ENCODE measurements at places on chromosomes 13 and 19. TPM values are rescaled to one million over a fixed set of nuclear protein-coding genes. Genes with fewer than 3 reads are reported as not detected.
A peak's percentile ranks its signal among the peaks of the same experiment; 100 is the strongest.

The KLF1 gene
- not detected for polyA plus RNA-seq

The PSG1 gene
- polyA plus RNA-seq = 0.19 TPM

The MYPOP gene
- 5.1 TPM for polyA plus RNA-seq

The F10 gene
- polyA plus RNA-seq = 12.5 TPM

The ZNF208 gene
- polyA plus RNA-seq = not detected

GRCh38 chr13:42153199-42154113 is 105.0 kb downstream of the DGKH start:
- DNase-seq = no peak
- H3K27me3 ChIP-seq = no peaks in the 10 kb centered on the region
- peaks cover 15% of the 10 kb centered on the region for H3K4me1 ChIP-seq
- no peak overlapping the region for H3K4me3 ChIP-seq
- no peak overlapping the region for H3K27ac ChIP-seq

GRCh38 chr13:40996426-40997092 is 22.6 kb downstream of the ELF1 start:
- DNase-seq = no peak
- no peak overlapping the region for H3K4me3 ChIP-seq
- H3K36me3 ChIP-seq = no peaks in the 10 kb centered on the region
- no peaks in the 10 kb centered on the region for H3K27me3 ChIP-seq

GRCh38 chr19:6209233-6209632 is 70.5 kb downstream of the MLLT1 start:
- no peaks in the 10 kb centered on the region for H3K4me1 ChIP-seq
- no peak for DNase-seq
- no peaks in the 10 kb centered on the region for H3K27me3 ChIP-seq
- H3K4me3 ChIP-seq = no peak overlapping the region
- no peak overlapping the region for H3K27ac ChIP-seq
- no peaks in the 10 kb centered on the region for H3K36me3 ChIP-seq

DNA sequence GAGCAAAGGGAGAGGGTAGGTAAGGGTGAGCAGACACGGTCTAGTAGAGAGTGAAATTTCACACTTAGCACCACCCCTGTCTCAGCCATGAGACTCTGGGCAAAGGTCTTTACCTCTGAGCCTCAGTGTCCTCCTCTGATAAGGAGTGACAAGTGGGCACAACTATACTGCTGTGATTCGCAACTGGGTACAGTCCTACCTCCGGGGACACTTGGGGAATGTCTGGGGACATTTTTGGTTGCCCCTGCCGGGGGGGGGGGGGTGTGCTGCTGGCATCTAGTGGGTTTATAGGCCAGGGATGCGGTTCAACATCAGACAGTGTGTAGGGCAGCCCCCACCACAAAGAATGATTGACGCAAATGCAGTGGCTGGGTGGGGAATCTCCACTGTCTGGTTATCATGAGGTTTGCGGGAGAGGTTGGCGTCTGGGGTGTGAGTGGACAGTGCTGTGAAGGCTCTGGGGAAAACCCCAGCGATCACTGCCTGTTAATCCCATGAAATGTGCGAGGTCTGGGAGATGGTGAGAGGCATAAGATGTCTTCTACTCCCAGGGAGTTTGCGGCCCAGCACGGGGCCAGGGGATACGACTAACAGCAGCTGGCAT is 4.3 kb downstream of the NACC1 start:
- H3K27me3 ChIP-seq = no peaks in the 10 kb centered on the region
- H3K27ac ChIP-seq = no peak overlapping the region
- no peak overlapping the region for H3K4me3 ChIP-seq
- DNase-seq = no peak
- peaks cover 12% of the 10 kb centered on the region for H3K4me1 ChIP-seq

DNA sequence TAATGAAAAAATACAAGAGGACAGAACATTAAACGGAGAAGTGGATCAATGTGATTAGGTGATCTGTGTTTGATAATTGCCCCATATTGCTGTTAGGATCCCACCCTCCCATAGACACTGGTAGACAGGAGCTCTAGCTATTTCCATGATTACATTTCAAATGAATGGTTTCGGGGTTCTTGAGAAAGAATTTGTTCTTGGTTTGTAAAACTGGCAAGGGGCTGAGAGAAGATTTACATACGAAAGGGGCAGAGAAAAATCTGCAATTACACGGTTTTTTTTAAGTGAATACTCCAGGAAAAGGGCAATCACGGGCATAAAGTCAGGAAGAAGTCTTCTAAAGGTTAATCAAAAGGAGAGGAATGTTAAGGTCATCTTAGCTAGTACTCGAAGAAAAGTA is 2125.7 kb upstream of the PCDH20 start:
- no peaks in the 10 kb centered on the region for H3K36me3 ChIP-seq
- no peak overlapping the region for H3K4me3 ChIP-seq
- H3K4me1 ChIP-seq = no peaks in the 10 kb centered on the region
- H3K27ac ChIP-seq = no peak overlapping the region
- no peaks in the 10 kb centered on the region for H3K27me3 ChIP-seq

DNA sequence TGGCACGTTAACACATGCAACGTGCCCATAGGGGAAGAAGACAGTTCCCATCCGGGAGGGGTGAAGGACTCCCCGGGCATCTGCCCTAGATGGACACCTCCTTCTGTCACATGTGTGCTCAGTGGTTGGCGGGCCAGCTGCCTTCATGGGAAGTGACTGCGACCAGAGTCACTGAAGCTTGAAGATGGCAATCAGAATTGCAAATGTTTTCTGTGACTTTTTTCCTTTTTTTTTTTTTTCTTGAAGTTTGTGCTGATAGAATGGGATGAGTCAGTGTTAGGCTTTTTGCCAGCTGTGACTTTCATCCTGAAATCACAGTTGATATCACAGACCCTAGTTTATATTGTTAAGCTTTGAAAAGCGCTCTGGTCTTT is 109.2 kb upstream of the MCF2L start:
- H3K4me3 ChIP-seq = no peak overlapping the region
- DNase-seq = peak; percentile 84
- H3K27ac ChIP-seq = no peak overlapping the region
- peaks cover 46% of the 10 kb centered on the region for H3K36me3 ChIP-seq
- peaks cover 15% of the 10 kb centered on the region for H3K4me1 ChIP-seq

- peak overlapping the region; percentile 48 for H3K27ac ChIP-seq
- H3K4me1 ChIP-seq = no peaks in the 10 kb centered on the region
- peak; percentile 85 for DNase-seq
- H3K36me3 ChIP-seq = peaks cover 15% of the 10 kb centered on the region
- peak overlapping the region; percentile 91 for H3K4me3 ChIP-seq
Observed at GRCh38 chr19:45693106-45693788, 781 bp downstream of the QPCTL start.

DNA sequence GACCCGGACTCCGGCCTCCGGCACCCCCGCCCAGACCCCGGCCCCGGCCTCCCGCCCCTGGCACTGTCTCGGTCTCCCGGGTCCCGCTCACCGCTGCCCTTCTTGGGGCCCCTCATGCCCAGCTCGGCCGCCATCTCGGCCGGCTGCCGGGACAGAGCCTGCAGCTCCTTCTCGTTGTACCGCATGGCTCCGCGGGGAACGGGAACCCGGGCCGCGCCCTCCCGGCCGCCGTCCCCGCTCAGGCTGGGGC is 140 bp downstream of the PLEKHJ1 start:
- no peak for DNase-seq
- H3K36me3 ChIP-seq = peaks cover 19% of the 10 kb centered on the region
- peaks cover 21% of the 10 kb centered on the region for H3K4me1 ChIP-seq
- H3K4me3 ChIP-seq = peak overlapping the region; percentile 76
- H3K27ac ChIP-seq = peak overlapping the region; percentile 68

GRCh38 chr13:66659701-66660467 is 570.3 kb downstream of the PCDH9 start:
- no peaks in the 10 kb centered on the region for H3K36me3 ChIP-seq
- DNase-seq = no peak
- no peaks in the 10 kb centered on the region for H3K27me3 ChIP-seq
- H3K4me3 ChIP-seq = no peak overlapping the region

DNA sequence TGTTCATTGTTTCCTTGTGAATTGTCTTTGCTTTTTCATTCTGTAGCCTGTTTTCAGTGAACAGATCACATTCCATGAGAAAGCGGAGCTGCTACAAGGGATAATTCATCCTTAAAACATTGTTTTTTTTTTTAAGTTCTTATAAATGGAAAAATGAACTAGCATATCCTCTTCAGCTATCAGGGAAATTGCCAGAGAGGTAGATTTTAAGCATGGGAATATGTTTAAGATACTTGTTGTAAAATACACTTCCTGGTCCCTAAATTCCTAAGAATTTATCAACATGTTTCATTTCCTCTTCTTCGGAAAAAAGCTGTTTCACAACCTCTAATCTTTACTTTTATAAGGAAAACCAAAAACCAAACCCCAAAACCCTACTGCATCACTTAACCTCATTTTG is 238.0 kb downstream of the POSTN start:
- DNase-seq = no peak
- 0 out of 2 replicates have a peak, but pooled peaks cover 7% of the 10 kb centered on the region for H3K4me1 ChIP-seq
- H3K27me3 ChIP-seq = no peaks in the 10 kb centered on the region
- H3K36me3 ChIP-seq = no peaks in the 10 kb centered on the region

- no peaks in the 10 kb centered on the region for H3K36me3 ChIP-seq
- H3K4me3 ChIP-seq = peak overlapping the region; percentile 49
- DNase-seq = no peak
- peak overlapping the region; percentile 90 for H3K27ac ChIP-seq
- H3K27me3 ChIP-seq = no peaks in the 10 kb centered on the region
Observed at GRCh38 chr19:2540646-2541454, 64.9 kb downstream of the GADD45B start.

DNA sequence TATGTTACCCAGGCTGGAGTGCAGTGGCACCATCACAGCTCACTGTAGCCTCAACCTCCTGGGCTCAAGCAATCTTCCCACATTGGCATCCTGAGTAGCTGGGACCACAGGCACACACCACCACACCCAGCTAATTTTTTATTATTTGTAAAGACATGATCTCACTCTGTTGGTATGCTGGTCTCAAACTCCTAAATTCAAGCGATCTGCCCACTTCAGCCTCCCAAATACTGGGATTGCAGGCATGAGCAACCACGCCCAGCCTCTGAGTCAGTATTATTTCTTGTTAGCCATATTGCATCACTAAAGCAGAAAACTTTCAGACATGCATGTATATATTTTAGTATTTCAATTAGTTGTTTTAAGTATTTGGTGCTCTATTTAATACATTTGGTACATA is 376.4 kb downstream of the GPC6 start:
- no peak overlapping the region for H3K27ac ChIP-seq
- no peaks in the 10 kb centered on the region for H3K27me3 ChIP-seq
- H3K4me3 ChIP-seq = no peak overlapping the region
- H3K4me1 ChIP-seq = no peaks in the 10 kb centered on the region

DNA sequence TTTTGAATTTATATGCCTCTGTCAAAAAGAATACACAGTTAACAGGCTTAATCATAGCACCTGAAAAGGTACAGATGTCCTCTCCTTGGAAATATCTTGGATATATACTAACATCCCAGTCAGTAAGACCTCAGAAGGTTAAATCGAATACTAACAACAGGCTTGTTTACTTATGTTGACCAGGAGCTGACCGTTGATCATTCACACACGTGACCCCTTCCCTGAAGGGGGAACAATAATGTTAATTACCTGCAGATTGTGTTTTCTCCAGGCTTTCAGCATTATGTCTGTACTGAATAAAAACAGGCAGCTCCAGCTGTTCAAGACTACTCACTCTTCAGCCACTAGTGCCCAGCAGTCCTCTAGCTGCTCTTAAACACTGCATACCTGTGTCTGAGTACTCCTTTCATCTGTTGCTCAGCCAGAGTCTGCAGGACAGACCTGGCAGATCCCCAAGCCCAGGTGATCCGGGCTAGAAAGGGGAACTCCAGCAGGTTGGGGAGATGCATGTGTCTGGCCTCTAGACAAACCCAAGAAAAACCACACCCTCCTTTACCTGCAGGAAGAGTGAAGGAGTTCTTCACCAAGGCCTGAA is 163.9 kb downstream of the RNF17 start:
- H3K4me1 ChIP-seq = no peaks in the 10 kb centered on the region
- H3K36me3 ChIP-seq = no peaks in the 10 kb centered on the region
- no peaks in the 10 kb centered on the region for H3K27me3 ChIP-seq
- no peak overlapping the region for H3K4me3 ChIP-seq
- no peak overlapping the region for H3K27ac ChIP-seq

- DNase-seq = no peak
- no peaks in the 10 kb centered on the region for H3K36me3 ChIP-seq
- no peaks in the 10 kb centered on the region for H3K27me3 ChIP-seq
Observed at GRCh38 chr19:8261347-8261746, 46.8 kb downstream of the CD320 start.

DNA sequence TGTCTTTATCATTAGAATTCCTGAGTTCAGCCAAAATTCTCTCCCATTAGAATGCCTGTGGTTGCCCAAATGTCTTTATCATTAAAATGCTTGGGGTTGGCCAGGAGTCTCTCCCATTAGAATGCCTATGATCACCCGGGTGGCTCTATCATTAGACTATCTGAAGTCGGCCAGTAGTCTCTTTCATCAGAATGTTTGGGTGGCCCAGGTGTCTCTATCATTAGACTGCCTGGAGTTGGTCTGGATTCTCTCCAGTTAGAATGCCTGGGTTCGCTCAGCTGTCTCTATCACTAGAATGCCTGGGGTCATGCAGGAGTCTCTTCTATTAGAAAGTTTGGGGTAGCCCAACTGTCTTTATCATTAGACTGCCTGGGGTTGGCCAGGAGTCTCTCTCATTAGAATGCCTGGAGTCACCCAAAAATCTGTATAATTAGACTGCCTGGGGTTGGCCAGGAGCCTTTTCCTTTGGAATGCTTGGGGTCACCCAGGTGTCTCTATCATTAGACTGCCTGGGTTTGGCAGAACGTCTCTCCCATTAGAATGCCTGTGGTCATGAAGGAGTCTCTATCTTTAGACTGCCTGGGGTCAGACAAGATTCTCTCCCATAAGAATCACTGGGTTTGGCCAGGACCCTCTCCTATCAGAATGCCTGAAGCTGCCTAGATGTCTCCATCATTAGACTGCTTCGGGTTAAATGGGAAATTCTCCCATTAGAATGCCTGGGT is 1478.3 kb downstream of the UQCRFS1 start:
- H3K4me1 ChIP-seq = no peaks in the 10 kb centered on the region
- no peak for DNase-seq
- H3K27ac ChIP-seq = no peak overlapping the region
- no peak overlapping the region for H3K4me3 ChIP-seq

- peaks cover 3% of the 10 kb centered on the region for H3K4me1 ChIP-seq
- no peak overlapping the region for H3K4me3 ChIP-seq
- no peak overlapping the region for H3K27ac ChIP-seq
- DNase-seq = no peak
- no peaks in the 10 kb centered on the region for H3K27me3 ChIP-seq
Observed at GRCh38 chr13:27081893-27082679, 89.5 kb downstream of the USP12 start.

GRCh38 chr19:54916822-54917221 is 10.9 kb downstream of the NCR1 start:
- H3K36me3 ChIP-seq = no peaks in the 10 kb centered on the region
- no peaks in the 10 kb centered on the region for H3K4me1 ChIP-seq
- peaks cover 77% of the 10 kb centered on the region for H3K27me3 ChIP-seq

- DNase-seq = no peak
- no peak overlapping the region for H3K27ac ChIP-seq
- no peaks in the 10 kb centered on the region for H3K36me3 ChIP-seq
- H3K4me3 ChIP-seq = no peak overlapping the region
- no peaks in the 10 kb centered on the region for H3K27me3 ChIP-seq
Observed at GRCh38 chr13:99726282-99726894, 225.1 kb downstream of the TM9SF2 start.

- no peaks in the 10 kb centered on the region for H3K36me3 ChIP-seq
- no peak overlapping the region for H3K4me3 ChIP-seq
- no peak overlapping the region for H3K27ac ChIP-seq
- no peak for DNase-seq
Observed at GRCh38 chr13:112131713-112132113, 64.8 kb downstream of the SOX1 start.
